ENCODE measurements at places on chromosomes 2 and 18.
A peak's percentile ranks its signal among the peaks of the same experiment; 100 is the strongest.

GRCh38 chr2:69789175-69789721, 40.2 kb upstream of the GMCL1 start:
- no peak for DNase-seq

DNA sequence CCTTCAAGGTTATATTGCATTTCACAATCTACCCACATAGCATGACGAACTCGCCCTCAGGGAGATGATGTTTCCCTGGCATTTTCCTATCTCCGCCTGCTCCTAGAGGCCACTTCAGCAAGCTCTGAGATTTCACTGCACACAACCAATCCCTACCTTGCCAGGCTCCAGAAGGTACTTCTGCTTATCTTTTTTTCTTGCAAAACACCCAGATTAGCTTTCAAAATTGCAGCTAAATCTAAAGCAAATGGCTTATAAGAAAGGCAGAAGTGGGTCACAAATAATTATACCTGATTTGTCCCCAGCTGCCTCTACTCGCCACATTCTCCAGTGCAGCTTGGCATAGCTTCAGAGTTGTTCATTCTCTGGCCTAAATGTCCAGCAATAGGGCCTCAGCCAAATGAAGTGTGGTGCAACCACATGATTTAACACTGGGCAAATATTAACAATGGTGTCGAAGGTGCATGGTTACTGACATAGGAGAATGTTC, 32.4 kb upstream of the MRPL19 start:
- DNase-seq = no peak

GRCh38 chr2:220894069-220894468, 678.0 kb downstream of the EPHA4 start:
- DNase-seq = no peak

GRCh38 chr2:127117603-127118002, 10.6 kb upstream of the BIN1 start:
- DNase-seq = no peak

DNA sequence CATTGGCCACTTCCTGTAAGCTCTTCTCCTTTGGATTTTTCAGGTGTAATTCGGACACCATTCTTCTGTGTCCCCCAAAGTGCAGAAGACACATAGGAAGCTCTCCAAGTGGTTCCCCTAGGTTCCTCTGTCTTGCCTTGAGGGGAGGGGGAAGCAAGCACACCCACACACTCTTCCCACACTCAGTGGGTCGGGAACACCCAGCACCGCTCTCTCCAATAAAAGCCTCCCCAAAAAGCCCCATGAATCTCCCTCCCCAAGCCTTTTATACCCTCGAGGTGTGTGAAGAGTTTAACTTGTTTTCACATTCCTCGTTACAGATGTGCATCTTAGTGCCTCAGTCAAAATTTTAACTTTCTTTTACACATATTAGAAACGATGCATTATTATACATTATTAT, 9.9 kb upstream of the TMEM237 start:
- no peak for DNase-seq

- no peak for DNase-seq
Observed at GRCh38 chr2:129738799-129739198, 240.7 kb upstream of the RAB6C start.

GRCh38 chr2:42602876-42603219, 34.4 kb downstream of the MTA3 start:
- no peak for DNase-seq

GRCh38 chr2:38260469-38260868, 116.6 kb downstream of the ATL2 start:
- no peak for DNase-seq

DNA sequence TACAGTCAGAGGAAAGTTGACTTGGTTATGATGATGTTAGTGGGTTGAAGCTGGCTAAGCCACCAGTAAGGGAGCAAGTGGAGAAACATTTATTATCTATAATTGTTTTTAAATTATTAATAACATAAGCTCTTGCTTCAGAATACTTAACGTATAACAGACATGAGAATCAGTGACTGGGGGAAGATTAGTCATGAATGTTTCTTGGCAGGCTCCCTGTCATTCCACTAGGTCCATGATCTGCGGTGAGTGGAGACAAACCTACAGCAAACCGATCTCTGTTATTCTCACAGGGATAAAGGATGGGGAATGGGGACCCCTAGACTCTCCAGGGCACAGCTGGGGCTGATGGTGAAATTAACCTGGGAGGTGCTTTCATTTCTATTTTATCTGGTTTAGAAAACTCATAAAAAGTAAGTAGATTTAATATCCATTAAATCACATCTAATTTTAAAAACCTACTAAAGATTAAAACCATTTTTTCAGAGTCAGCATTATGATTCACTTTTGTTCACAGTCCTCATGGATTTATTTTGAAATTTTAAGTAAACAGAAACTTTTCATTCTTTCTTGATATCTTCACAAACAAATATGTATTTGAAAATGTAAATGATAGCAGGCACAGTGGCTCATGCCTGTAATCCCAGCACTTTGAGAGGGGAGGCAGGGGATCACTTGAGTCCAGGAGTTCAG, 420.3 kb downstream of the PTPRM start:
- DNase-seq = no peak

DNA sequence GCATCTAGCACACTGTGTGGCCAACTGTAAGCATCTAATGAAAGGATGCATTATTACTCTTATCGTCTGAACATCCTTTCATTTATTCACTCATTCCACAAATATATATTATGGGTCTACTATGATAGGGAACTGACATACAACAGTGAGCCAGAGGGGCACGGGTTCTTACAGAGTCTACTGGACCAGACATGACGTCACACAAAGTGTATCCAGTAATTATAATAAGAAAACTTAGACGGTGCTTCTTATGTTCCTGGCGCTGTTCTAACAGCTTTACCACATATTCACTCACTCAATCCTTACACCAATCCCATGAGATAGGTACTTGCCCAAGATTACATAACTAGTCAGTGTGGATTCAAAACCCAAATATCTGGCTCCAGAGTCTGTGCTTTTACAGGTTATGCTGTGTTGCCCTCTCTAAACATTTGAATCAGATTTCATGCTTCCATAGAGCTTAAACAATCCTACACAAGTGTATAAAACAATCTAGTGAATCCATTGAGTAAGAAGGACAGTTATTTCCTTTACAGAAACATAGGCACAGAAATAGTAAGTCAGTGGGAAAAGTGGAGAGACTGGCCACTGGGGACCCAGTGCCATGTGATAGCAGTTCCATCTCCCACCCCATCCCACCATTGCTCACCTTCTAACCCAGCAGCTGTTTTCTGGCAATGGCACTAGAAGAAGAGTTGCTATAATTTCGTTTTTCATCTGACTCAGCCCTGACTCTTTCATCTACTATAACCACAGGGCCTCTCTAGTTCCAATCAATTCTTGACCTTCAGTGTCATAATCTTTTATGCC, 24.2 kb upstream of the ARL5A start:
- DNase-seq = no peak

GRCh38 chr2:207142461-207142860, 23.3 kb downstream of the KLF7 start:
- DNase-seq = no peak

DNA sequence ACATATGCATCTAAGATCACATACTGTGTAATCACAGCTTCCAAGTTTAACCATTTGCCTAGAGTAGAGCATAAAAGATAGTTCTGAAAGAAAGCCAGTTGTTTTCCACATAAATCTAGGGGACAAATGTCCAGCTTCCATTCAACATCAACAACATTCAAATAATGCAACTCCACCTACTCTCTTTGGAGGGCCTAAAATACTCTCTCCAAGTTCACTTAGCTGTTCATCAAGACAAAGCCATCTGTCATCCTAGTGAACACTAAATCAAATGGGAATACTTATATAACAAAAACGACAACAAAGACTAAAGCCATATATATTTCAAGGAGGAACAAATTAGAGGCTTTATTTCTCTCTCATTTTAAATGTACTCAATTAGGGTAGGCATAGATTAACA, 221.5 kb upstream of the CDH2 start:
- no peak for DNase-seq

DNA sequence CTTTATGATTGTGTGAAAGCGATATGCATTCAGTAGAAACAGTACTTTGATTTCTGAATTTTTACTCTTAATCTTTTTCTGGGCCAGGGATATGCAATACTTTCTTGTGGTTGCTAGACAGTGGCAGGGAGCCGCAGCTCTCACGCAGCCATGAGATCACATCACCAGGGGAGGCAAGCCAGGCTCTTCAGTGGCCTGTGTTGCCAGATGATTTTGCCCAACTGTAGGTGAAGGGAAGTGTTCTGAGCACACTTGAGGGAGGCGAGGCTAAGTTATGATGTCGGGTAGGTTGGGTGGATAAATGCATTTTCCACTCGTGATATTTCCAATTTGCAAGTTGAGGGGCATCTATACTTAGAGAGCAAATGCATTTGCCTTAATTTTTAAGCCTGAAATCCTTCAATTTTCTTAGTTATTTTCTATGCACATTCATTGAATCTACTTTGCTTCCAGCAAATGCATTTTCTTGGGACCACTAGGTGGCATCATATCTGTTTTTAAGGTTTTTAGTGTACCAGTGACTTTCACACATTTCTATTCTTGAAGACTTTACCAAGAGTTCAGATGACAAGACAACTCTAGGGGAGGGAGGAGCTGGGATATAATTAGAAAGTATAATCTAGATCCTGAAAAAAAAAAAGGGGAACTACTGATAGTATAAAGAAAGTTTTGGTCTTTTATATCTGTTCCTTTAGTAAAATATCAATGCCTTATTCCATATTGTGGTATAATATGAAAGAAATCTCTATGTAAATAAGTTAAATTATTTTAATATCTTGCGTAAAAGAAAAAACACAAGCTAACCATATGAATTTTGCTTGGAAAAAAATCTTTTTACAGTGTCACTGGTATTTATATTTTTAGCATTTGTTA, 643.3 kb downstream of the SOCS6 start:
- DNase-seq = peak; percentile 13

- DNase-seq = no peak
Observed at GRCh38 chr2:215602997-215603396, 167.1 kb upstream of the FN1 start.

GRCh38 chr2:187586011-187586641, 31.9 kb upstream of the TFPI start:
- DNase-seq = no peak

DNA sequence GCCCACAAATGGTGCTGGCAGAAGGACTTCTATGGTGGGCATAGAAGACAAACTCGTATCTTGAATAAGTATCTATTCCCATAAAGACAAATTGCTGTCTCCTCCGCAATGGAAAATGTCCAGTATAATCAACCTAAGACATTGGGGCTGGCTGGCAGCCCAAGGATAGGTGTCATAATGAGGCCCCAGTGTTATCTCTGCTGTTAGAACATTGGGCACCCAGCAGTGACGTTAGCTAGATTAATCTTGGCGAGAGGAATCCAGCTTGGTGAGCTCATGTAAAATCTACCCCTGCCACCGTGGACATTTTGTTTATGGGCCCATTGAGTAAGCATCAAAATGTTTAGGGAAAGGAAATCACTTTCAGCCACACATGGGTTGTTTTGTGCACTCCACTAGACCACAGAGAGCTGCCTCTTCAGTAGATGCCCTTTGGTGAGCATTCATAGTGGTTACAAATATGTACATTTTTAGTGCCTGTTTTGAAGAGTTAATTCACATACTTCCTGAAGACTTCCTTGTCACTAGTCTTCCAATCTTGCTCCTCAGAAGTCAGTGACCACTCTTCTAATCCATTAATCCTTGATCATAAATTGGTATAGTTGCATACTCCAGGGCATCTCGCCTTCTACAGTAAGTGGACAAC, 48.2 kb upstream of the KDM3A start:
- DNase-seq = no peak

- DNase-seq = no peak
Observed at GRCh38 chr2:238082151-238082550, 18.0 kb upstream of the ESPNL start.

DNA sequence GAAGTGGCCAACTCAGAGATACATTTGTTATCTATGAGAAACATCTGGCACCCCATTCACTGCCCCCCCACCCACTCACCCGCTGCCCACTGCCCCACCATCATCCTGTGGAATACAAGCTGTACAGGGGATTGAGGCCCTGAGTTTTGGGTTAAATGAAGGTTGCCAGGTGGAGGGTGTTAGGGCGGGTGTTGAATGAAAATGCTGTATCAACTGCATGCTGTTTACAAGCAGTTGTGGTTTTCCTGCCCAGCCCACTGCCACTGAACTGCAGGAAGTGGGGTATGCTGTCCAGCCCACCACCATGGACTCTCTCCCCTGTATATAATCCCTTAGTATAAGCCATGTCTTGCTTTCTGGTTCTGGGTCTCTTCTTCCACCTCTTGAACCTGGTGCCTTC, 481.9 kb downstream of the METTL4 start:
- no peak for DNase-seq

DNA sequence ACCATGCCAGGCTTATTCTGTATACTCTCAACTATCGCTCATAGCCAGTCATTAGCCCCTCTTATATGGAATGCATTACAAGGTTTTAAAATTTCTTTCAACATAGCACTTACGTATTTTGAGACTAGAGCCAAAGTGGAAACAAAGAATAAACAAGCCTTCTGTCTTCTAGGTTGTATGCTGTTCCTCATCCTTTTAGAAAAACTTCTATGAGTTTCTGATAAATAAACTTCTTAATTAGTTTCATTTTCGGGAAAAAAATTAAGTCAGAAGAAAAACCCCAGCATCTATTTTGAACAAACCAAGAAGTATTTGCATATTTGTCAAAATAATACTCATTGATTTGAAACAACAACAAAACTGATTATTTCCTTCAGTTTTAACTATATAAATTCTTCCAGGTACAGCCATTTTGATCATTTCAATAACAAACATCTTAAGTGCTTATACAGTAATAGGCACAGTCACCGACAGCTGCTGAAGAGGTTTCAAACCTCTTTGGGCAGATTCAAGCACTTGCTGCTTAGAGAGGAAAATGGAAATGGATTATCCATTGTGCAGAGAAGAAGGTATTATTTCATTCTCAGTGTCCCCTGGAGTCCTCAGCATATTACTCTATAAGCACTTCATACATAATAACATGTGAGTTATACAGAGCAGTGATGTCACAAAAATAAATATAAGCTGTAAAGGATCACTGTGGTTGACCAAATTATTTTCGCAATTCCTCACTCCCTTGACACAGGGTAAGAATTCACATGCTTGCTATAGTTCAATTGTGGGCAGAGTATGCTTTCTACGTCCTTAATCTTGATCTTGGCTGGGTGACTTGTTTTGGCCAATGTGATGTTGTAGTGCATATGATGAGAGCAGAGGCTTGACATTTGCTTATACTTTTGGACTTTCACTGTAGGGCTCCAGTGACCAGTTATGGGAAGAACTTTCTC, 833.8 kb downstream of the TRIB2 start:
- DNase-seq = no peak

Measured in NCI-H1694 treated with DMSO at 0.1 percent for 48 hours (cell line).